ENCODE measurements at places on chromosomes 1 and 21. TPM values are rescaled to one million over a fixed set of nuclear protein-coding genes. Genes with fewer than 3 reads are reported as not detected.

Gene FALEC
- 1.1 TPM for total RNA-seq

Gene LINGO4
- not detected for total RNA-seq

Gene CD53
- 522 TPM for total RNA-seq

Gene AMY2B
- total RNA-seq = 19.7 TPM

Gene PRMT6
- total RNA-seq = 22.3 TPM
